ENCODE measurements at places on chromosomes 13 and 19. TPM values are rescaled to one million over a fixed set of nuclear protein-coding genes. Genes with fewer than 3 reads are reported as not detected.

PSG2 gene
- not detected for total RNA-seq

MISP3 gene
- 2.2 TPM for total RNA-seq

ZNF135 gene
- 16.6 TPM for total RNA-seq

- peaks cover 17% of the 10 kb centered on the region for H3K4me1 ChIP-seq
- peak overlapping the region; percentile 97 for H3K27ac ChIP-seq
- H3K27me3 ChIP-seq = peaks cover 7% of the 10 kb centered on the region
- peak overlapping the region; percentile 97 for H3K4me3 ChIP-seq
- DNase-seq = no peak
- no peaks in the 10 kb centered on the region for H3K36me3 ChIP-seq
These were observed 332 bp downstream of the IRGQ start for GRCh38 chr19:43595605-43595998.

DNA sequence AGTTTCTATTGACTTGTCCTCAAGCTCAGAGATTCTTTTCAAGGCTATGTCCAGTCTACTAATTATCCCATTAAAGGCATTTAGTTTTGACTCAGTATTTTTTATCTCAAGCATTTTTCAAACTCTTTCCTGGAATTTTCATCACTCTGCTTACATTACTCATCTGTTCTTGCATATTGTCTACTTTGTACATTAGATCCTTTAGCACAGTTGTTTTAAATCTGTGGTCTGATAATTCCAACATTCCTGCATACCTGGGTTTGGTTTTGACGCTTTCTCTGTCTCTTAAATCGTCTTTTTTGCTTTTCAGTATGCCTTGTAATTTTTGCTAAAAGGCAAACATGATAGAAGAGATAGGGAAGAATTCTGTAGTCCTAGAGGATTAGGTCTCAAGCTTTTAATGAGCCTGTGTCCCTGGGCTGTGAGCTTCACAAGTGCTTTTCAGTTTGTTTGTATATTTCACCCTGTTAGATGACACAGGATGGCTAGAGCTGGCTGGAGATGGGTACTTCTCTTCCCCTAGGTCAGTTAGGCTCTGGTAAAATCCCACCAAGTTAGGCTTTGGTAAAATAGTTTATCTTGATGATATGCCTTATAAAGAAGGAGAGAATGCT is 46.1 kb upstream of the GPC6 start:
- no peak for DNase-seq
- peaks cover 4% of the 10 kb centered on the region for H3K36me3 ChIP-seq
- H3K4me1 ChIP-seq = no peaks in the 10 kb centered on the region
- H3K27me3 ChIP-seq = peaks cover 1% of the 10 kb centered on the region

Measured in glutamatergic neuron (in vitro differentiated cells).